ENCODE measurements at places on chromosomes 7 and 10.

DNA sequence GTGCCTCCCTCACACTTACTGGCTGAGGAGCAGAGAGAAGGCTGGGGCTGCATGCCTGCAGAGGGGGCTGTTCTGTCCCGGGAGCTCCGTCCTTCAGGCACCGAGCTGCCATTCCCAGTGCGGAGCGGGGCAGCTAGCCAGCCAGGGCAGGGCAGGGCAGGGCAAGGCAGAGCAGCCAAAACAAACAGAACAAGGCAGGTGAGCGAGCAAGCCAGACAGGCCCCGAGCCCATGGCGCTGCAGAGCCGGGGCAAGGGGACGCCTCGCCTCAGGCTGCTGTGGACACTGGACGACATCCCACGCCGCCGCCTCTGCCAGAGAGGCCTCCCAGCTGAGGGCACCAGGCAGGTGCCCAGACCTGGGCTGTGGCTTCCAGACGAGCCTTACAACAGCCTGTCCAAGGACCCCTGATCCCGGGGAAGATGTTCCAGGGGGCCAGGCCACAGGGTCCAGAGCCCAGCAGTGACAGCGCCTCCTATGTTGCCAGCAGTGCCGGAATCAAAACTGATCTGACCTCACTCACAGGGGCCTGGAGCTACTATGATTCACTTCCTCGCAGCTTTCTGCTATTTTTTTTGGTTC lies 8.2 kb upstream of the NDST2 start:
- DNase-seq: no peak

DNA sequence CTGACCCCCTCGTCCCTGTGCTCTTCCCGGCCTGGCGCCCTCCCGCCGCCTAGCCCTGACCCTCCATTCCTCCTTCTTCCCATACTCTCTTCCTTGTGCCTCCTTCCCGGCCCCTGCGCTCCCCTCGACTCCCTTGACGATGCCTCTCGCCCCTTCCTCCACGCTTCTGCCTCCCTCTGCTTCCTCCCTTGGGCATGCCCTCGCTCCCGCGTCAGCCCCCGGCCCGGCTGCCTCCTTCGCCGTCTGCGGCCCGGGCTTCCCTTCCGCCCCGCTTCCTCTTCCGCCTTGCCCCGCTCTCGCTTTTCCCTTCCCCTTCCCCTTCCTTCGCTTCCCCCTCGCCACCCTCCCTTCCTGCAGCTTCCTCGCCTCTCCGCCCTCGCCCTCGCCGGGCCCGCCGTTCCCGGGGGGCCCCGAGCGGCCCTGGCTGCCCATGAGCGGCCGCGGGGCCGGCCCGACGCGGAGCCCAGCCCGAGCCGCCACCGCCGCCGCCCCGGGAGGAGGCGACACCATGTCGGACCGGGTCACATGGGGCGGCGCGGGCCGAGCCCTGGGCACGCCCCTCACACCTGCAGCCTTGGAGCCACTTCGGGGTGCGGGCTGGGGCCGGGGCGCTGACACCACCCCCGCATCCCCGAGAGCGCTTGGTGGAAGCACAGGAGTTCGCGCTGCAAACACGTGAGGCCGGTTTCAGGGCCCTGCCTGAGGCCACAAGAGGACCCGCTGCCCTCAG lies at the start of gene FBXW4:
TSS of gene FBXW4 (minus strand) at position 497 of the 730 bp plus-strand sequence. CDS start at position 432, 65 bp downstream.
- DNase-seq: peak; percentile 58

DNA sequence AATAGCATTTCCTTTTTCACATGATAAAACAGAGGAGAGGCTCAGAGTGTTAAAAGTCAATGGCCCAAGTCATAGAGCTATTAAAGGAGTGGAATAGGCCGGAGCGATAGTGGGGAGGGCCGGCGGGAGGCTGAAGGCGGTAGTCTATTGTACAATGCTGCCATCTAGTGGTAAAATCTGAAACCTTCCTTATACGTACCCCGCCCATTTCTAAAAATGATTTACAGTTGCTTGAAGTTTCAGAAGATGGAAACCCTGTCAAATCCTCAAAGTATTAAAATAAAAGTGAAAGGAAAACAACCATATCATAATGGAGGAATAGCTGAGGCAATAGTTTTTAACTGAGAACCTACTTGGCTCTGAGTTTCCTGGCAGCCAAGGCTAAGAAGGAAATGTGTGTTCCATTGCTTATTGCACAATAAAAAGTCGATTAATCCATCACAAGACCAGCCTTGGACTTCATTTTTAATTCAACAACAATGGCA lies 209.1 kb downstream of the CCSER2 start:
- peak; percentile 72 for DNase-seq

DNA sequence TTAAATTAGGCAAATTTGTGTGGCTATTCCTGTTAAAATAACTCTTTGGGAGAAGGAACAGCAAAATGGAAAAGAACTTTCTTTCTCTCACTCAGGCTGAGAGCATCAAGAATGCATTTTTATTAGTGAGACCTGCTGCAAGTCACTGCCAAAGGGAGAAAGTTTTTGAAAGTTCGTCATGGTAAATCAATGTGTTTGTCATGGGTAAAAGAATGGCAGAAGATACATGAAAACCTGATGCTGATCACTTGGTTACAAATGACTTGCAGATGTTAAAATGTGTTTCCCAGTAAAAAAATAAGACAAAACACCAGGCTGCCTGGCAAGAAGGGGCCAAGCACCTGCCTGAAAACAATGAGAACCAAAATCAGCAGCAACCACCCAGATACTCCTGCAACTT lies 484.7 kb upstream of the NRP1 start:
- DNase-seq: no peak

DNA sequence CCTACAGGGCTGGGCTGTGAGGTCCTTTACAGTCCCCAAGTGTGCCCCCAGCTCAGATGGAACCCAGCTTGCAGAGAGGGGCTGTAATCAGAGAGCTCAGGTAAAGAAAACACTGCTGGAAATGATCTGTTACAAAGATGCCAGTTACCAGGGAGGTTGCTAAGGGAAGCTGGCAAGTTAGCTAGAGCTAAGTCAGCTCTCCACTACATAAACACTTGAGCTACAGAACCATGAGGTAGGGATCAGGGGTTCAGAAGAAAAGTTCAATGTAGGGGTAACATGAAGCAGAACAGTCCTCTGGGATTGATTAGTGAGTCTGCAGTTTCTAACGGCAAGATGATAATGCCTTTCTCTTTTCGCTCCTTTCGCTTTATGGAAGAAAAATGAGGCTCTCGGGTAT lies 53.1 kb upstream of the TM9SF3 start:
- no peak for DNase-seq

- DNase-seq: peak; percentile 2
These were observed 445 bp upstream of the ATRNL1 start for GRCh38 chr10:115092555-115093285.

GRCh38 chr10:103872137-103872931 lies 17.0 kb upstream of the SH3PXD2A start:
- no peak for DNase-seq

- DNase-seq: no peak
These were observed 129.7 kb downstream of the TMEM178B start for GRCh38 chr7:141203586-141203985.

DNA sequence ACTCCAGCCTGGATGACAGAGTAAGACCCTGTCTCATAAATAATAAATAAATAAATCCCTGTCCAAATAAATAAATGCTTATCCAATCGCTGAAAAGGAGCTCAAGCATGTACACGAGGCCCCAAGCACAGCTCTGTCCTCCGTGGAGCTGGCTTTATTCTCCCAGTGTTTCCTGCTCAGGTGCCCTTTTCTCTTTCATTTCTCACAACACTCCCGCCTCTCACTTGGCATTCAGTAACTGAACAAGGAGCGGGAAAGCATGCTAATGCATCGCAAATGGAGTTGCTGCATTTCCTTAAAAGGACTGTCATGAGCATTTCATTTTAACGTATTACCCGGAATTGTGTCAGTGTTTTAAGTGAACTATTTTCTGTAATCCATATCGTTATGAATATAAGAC lies 210.9 kb upstream of the C7orf33 start:
- no peak for DNase-seq

DNA sequence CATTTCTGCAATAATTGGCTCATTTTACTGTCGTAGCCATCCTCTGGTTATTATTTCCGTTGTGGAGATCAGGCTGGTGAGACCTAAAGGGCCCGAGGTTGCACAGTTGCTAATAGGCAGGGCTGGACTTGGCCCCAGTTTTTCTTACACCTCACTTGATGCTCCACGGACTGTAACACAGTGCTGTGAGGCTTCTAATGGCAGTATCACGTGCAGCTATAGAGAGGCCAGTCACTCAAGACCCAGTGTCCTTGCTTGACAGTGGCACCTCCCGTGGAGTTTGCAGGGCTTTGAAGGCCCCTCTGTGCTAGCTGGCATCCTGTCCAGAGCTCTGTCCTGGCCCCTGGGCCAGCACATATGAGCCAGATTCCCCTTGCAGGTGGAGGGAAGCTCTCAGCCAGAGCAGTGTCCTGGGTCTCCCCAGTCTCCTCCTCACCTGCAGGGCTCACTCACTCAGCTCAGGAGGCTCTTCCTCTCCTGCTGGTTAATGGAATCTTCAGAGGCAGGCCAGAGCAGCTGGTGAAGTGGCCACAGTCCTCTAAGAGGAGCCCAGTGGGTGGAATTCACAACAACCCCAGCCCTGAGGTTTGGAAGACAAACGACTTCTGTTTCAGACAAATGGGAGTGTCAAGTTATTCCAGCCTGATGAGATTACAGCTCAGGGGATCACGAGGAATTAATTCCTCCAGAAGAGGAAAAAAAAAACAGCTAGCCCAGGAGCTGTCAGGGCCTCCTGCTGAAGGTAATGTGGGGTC lies 114.2 kb upstream of the FAM180A start:
- no peak for DNase-seq

- no peak for DNase-seq
These were observed 88.0 kb downstream of the PDGFA start for GRCh38 chr7:431658-432111.

DNA sequence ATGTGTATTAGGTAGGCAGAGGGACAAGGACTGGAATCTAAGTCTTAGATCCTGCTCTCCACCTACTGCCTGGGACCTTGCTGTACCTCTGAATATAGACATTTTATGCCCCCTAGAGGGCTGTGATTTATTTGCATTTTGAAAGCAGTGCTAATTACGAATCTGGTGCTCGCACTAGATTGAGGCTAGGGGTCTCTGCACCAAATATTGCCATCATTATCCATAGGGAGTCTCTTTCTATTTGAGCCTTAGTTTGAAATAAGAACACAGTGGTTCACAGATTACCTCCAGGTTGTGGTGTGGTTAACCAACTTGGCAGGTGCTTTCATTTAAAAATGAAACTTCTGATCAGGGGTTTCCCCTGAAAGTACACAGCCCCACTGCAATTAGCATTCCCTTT lies 41.8 kb downstream of the CNNM1 start:
- DNase-seq: peak; percentile 7

DNA sequence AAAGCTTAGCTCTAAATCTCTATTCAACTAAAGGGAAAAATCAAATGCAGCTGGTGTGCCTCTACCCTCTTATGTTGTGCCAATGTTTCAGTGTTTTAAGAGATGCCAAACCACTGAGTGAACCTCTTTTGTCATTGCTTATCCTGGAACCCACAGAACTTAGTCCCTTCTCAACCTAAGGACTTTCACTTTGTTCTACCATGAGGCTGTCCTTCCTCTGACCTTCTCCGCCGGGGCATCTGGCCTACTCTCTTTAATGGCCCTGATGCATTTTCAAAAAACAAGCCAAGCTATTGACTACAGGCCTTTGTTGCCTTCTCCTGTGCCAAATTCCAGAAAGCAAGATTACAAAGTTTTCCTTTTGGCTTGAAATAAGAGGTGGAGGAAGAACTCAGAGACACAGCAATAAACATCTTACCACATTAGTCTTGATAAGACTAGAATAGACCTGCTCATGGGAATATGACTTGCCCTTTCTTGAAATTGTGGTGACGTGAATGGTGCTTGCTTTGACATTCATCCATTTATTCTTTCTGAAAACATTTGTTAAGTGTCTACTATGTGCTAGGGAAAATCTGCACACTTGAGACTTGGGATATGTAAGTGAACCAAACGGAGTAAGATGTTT lies 253.2 kb upstream of the SMIM30 start:
- DNase-seq: no peak

- no peak for DNase-seq
These were observed 40.0 kb upstream of the INSIG1 start for GRCh38 chr7:155257482-155258225.

DNA sequence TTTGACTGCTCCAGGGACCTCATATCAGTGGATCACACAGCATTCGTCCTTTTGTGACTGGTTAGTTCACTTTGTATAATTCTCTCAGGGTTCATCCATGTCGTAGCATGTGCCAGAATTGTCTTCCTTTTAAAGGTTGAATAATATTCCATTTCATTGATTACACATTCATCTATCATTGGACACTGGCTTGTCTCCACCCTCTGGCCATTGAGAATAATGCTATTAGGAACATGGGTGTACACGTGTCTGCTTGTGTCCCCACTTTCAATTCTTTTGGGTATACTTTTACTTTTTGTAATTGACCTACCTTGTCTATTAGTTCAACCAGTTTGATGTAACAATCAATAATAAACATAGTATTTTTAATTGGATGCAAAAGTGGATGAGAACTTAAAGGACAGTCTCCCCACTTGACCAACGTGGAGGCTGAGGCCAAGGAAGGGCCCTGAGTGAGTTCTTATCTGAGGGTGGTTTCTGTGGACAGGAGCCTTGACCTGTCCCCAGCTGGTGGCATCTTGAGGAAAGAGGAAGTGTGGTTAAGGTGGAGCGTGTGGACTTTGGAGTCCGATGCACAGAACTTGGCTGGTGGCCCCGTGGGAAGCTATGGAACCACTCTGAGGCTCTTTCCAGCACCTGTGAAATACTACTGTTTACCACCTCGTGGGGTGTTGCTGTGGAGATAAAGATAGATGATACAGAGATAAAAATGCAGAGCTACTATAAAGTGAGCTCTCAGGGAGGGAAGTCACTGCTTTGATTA lies 16.6 kb downstream of the WDFY4 start:
- DNase-seq: no peak

DNA sequence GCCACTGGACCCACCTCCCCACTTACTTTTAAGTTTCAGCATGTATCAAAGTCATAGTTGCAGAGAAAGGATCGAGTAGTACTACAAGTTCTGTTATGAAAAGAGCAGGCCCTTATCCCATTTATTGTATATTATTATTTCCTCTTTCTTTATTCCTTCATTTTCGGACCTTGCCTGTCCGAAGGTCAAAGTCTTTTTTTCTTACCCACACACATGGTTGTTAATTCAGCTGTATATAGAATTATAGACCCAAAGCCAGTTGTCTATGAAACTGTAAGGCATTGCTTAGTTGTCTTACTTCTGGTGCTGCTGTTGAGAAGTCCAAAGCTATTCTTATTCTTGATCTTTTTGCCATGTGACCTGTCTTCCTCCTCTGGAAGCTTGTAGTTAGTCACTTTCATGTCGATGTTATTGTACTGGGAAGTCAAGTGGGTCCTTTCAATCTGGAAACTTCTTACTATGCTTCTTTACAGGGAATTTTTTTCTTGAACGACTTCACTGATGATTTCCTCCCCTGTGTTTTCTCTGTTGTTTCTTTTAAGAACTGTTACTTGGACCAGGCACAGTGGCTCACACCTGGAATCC lies 8.3 kb downstream of the NUDT5 start:
- DNase-seq: peak; percentile 38

DNA sequence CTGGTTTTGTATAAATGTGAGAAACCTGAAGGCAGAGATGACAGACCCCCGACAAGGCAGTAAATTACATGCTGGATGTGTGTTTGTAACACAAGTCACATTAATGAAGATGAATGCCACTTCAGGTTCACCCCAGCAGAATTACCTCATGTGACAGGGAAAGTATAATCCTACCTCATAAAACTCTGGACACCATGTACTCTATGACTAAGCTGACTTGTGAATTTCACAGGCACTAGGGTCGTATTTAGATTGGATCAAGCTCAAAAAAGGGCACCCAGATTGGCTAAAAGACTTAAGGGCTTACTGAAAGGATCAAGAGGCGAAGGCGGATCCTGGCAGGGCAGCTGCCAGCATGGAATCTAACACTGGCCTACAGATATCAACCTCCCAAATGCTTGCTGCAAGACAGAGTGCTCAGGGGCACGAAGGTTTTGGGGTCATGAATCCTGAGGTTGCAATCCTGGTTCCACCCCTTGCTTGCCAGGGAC lies 161.4 kb downstream of the PIP4K2A start:
- no peak for DNase-seq
